ENCODE measurements at places on chromosomes 4 and X.

DNA sequence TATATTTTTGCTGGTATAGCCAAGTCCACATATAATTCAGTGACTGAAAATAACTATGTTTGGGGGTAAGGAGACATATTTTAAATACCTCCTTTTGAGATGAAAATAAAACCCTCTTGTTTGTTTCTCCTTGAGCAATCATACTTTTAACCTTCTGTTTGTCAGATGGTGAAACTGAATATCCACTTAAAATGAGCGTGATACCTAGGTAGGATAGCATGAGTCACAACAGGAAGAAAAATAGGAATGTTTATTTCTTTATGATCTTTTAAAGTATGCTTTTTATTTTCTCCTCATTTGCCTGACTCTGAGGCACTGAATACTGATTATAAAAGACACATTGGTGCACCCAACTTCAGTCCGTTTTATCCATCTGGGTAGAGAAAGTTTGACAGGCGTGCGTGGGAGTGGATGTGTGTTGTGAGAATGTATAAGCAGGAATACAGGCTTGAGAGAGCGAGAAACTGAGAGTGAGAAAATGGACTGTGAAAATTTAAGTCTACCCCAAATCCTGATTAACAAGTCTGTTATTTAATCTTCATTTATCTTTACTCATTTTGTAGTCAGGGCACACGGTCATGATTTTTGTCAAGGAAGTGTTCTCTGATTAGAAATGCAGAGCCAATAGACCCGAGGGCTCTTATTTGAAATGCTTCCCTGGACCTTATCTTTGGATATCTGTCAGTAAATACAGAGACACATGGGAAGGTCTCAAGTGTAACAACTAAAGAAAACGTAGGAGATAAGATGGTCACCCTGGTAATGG is 62.1 kb upstream of the ANTXR2 start:
- no peak for DNase-seq

GRCh38 chr4:25155947-25156346 is 4.3 kb downstream of the SEPSECS start:
- no peak for DNase-seq

DNA sequence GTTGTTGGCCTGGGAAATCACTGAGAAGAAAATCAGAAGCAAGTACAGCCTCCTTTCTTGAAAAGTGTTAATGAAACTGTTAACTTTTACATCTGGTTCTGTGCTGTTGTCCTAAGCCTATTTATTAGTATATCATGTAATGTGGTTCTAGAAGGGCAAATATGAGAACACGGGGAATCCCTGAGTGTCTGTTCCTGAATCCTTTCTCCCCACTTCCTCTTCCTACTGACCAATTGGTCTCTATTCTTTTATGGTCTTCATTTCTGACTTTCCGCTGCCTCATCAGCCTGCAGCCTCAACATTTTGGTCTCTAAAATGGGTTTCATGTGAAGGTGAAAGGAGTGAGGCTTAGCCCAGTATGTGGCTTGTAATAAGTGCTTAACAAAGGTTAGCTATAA is 159.9 kb upstream of the MAMLD1 start:
- DNase-seq = no peak

- DNase-seq = no peak
Measured at GRCh38 chr4:119135721-119136121, at the start of gene MYOZ2. Gene MYOZ2 (plus strand): TSS chr4:119135832. CDS start chr4:119136526, 694 bp downstream.

DNA sequence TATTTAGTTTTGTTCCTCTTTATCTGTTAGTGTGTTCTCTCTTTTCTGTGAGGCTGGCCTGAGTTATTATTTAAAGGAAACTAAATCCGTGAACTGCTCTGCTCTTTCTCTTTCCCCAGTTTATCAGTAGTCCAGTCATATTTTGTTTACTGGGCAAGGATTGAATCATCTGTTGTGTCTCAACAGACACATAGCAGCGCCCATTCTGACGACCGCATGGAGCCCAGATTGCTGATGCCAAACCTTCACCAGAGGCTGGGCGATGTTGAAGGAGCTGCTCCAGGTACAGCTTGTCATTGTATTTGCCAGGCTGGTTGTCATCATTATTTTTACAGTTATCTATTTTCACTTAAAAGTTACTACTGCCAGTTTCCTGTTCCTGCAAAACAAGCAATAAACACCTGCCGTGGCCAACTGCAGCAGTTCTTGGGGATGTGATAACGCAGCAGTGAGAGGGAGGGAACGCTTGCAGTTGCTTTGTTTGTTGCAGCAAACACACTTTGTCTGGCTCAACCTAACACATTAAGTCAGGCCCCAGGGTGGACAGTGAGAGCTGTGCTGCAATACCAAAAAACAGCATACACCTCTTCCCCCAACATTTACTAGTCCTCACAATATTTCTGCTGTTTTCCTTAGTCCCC is 10.1 kb downstream of the REELD1 start:
- no peak for DNase-seq

GRCh38 chr4:151045907-151046306 is 30.8 kb upstream of the LRBA start:
- peak; percentile 21 for DNase-seq

DNA sequence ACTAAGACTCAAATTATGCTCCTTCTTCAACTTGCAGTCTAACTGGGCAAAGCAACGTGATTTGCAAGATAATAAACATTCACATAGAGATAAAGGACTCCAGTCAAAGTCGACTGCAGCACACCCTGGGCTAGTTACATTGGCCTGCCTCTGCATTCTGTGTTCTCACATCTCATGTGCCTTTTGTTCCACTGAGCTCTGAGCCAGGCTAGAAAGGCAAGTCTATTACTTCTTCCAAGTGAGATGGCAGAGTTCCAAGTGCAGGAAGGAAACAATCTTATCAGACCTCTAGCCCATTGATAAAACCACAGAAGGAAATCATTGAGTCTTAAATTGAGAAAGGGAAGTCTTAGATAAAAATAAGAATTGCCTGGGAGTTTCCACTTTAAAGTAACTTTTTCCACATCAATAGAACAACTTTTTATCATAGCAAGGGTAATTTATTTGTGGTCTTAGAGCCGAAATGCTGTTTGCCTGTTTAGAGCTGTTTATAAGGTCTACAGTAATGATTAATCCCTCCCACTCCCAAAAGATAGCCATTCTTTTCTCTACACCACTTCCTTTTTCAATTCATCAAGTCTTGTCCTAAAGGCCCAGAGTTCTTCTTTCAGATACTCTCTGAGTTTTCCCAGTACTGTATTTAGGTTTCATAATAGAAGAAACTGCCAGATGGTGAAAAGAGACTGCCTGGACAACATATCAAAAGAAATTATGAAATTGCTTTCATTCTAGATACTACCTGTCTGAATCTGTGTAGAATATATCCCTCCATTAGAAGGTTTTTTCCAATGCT is 200.2 kb downstream of the GUCY2F start:
- no peak for DNase-seq

DNA sequence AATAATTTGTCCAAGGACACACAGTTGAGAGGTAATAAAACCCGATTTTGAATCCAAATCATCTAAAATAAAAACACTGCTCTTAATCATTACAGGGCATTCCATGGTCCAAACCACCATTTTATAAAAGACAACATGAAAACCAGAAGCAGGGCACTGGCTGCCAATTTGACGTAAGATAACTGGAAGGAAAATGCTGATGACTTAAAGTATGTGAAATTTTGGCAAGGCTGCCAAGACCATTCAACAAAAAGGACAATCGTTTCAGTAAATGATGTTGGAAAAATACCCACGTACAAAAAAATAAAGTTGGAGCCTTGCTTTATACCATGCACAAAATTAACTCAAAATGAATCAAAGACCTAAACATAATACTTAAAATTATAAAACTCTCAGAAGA is 344.4 kb downstream of the RAPGEF2 start:
- no peak for DNase-seq

GRCh38 chr4:184450045-184450444 is 24.3 kb downstream of the IRF2 start:
- DNase-seq = no peak

DNA sequence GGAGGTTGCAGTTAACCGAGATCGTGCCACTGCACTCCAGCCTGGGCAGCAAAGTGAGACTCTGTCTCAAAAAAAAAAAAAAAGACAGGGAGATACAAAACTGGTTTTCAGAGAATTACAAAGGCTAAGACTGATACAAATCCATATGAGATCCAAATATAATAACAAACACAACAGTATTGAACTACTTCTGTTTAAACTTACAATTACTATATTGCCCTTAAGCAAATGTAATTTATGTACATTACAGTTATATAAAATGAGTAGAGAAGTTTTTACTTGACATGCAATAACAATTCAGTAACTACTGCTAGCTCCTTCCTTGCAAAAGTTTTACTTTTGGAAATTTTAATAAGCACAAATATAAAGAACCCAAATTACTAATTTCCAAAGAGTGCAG is 52.6 kb upstream of the PABPC1L2A start:
- no peak for DNase-seq

DNA sequence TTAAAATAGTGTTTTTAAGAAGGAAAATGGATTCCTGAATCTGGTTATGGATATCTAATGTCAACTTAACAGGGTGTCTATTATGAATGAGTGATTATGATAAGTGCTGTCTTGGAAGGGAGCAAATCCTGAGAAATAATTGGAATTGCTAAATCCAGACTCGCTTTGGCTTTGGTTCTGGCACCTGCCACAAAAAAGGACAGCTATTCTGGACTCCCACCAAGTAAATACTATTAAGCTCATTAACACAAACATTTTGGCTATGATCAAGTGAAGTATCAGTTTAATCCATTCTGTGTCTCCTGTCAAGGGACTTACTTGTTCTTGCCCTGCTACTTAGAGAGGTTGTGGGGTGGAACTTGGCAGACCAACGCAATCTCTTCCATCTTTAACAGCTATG is 403.7 kb downstream of the CENPC start:
- DNase-seq = no peak

- no peak for DNase-seq
Measured at GRCh38 chrX:20237864-20238263, 28.8 kb downstream of the RPS6KA3 start.

GRCh38 chr4:7358100-7358735 is 76.5 kb downstream of the PSAPL1 start:
- no peak for DNase-seq

DNA sequence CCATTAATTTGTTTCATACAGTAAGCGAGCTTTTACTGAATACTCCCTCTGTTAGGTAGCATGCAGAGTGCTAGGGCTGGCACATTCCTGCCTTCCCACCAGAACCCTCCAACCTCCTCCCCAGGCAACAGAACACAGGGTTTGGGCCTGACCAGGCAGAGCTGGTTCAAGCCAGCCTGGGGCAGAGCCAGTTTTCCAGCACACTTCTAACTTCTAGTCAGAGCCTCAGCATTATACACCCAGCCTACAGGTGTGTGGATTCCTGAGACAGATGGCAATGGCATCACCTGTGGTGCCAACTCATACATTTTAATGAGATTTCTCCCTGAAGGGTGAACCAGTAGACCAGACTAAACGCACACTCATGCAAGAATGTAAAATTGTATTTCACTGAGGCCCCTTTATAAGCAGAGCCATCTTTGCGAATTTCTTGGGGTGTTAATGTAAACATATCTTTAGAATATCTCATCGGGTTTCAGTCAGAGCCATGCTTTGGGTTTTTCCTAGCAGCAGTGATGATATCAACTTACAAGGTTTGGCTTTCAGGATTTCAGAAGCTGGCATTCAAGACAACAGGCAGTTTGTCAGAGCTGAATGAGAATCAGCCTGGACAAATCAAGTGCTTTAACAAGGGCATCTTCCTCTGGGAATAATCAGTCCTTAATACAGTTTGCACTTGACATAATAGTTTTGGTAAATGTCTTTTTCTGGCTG is 92.0 kb downstream of the GATB start:
- no peak for DNase-seq

GRCh38 chr4:4541040-4541631 is 712 bp downstream of the STX18 start:
- DNase-seq = no peak

- no peak for DNase-seq
Measured at GRCh38 chrX:109774706-109775105, 41.6 kb upstream of the ACSL4 start.

DNA sequence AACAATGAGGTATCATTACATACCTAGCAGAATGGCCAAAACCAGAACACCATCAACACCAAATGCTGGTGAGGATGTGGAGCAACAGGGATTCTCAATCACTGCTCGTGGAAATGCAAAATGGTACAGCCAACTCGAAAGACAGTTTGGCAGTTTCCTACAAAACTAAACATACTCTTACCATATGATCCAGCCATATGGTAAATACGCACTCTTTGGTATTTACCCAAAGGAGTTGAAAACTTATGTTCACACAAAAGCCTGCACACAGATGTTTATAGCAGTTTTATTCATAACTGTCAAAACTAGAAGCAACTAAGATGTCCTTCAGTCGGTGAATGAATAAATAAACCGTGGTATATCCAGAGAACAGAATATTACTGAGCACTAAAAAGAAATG is 7.8 kb downstream of the CASP3 start:
- DNase-seq = no peak

- DNase-seq = no peak
Measured at GRCh38 chr4:144171697-144172096, 31.2 kb upstream of the GYPA start.

DNA sequence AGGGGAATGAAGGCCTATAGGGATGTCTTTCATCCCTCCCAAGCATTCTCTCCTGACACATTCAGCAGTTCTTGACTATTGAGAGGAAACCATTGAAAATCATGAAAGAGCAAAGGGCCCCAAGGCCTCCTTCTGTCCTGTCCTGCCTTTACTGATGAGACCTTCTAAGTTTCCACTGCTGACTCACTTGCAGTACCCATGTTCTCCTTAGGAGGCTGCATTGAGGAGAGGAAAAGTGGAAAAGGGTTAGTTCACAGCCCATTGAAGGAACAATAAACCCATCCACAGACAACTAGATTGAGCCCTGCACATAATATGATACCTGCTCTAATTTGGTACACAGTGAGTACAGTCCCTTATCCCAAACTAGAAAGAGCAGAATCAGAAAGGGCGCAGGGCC is 115.1 kb upstream of the PNPLA4 start:
- peak; percentile 3 for DNase-seq

DNA sequence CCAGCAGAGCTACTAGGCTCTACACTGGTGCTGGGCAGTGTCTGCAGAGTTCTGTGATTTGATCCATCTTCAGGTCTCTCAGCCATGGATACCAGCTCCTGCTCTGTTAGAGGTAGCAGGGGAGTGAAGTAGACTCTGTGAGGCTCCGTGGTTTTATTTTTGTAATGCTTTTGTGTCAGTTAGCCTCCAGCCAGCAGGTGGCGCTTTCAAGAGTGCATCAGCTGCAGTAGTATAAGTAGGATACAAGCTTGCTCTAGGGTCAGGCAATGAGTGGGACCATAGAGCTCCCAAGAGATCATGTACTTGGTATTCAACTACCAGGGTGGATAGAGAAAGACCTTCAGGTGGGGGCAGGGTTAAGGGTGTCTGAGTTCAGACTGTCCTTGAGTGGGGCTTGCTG is 362.5 kb upstream of the TRAM1L1 start:
- no peak for DNase-seq

GRCh38 chr4:5940470-5941203 is 47.8 kb upstream of the CRMP1 start:
- no peak for DNase-seq

DNA sequence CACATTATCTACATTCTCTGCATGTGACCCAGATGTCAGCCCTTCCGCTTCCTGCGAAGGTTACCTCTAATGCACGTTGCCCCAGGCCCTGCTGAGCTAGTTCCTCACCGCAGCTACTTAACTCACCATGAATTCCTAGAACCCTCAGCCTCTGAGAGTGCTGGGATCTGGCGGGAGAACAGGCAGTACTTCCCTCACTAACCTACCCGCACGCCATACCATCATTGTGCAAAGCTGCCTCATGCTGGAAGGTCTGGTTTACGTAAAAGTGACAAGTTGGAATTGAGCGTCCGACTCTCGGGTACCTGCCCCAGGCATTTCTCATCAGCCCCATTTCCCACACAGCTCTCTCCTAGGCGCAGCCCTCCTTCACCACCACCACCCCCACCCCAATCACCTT is 6.3 kb downstream of the SLC25A4 start:
- DNase-seq = no peak

All from SK-N-SH (cell line).